ENCODE measurements at places on chromosomes 2 and 18.

- DNase-seq, result no peak
These were observed 22.1 kb downstream of the SERPINE2 start for GRCh38 chr2:224016963-224017362.

DNA sequence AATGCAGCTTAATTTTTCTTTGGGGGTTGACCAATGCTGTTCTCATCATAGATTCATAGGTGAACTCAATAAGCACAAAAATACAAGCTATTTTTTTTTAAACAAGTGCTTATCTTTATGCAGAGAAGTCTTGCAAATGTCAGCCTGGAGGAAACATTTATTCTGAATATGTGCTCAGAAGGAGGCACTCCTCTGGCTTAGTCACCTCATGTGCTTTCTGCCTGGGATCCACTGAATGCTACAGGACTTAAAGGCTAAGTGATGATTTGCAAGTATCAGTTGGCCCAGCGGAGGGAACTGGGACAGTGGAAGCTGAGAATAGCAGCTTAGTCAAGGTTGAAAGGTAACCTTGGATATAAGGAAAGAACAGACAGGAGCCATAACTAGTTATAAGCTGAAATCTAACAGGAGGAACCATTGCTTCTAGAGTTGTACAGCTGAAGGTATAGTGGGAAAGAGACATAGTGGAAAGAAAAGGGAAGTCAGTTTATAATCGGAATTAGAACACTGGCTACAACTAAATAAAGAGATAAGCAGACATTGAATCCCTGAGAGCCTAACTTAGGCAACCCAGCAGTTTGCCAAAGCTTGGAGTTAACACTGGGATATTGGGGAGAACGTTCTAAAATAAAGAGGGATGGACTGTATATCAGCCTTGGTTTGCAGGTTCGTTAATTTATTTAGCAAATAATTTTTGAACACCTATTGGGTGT, 488.7 kb downstream of the SUCLG1 start:
- no peak for DNase-seq

GRCh38 chr18:26696308-26696707, 148.0 kb upstream of the KCTD1 start:
- DNase-seq, result no peak

- no peak for DNase-seq
These were observed 72.3 kb downstream of the INHBB start for GRCh38 chr2:120418174-120418787.
